ENCODE measurements at places on chromosomes 7 and 10.

DNA sequence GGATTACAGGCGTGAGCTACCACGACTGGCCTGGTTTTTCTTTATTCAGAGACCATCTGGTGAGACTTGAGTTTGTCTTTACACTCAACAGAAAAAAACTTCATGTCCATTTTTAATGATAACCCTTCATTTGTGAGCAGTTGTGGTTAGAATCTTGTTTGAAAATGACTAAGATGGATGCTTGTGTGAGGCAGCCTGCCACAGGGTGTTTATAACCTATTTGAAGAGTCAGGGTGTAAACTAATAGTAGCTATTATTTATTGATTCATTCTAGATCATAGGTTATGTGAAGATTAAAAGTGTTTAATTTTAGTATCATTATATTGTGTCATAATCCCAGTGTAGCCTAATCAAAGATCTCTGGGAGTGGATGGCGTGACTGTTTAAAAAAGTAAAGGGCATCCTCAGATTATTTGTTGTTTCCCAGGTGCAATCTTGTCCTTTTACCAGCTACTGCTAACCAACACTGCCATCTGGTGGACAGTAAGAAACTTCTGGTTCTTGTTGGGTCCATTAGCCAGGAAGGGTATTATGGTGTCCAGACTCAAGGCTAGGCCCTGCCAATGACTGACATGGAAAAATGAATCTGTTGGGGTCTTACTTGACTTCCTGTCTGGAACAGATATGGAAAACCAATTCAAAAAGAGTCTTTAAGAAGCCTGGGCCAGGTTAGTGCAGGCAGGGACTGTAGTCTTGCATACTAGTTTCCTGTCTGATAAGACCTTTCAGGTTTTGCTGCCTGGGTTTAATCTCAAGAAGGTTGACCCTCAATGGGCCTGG is 24.9 kb downstream of the NRBF2 start:
- DNase-seq = no peak
- H3K36me3 ChIP-seq = peaks cover 10% of the 10 kb centered on the region
- no peaks in the 10 kb centered on the region for H3K4me1 ChIP-seq
- no peak overlapping the region for H3K27ac ChIP-seq
- H3K4me3 ChIP-seq = no peak overlapping the region

GRCh38 chr10:72597897-72598296 is 28.0 kb downstream of the MICU1 start:
- no peaks in the 10 kb centered on the region for H3K36me3 ChIP-seq
- H3K4me1 ChIP-seq = no peaks in the 10 kb centered on the region
- DNase-seq = no peak

GRCh38 chr7:12961910-12962480 is 274.6 kb downstream of the ARL4A start:
- H3K27me3 ChIP-seq = no peaks in the 10 kb centered on the region
- no peak overlapping the region for H3K4me3 ChIP-seq

DNA sequence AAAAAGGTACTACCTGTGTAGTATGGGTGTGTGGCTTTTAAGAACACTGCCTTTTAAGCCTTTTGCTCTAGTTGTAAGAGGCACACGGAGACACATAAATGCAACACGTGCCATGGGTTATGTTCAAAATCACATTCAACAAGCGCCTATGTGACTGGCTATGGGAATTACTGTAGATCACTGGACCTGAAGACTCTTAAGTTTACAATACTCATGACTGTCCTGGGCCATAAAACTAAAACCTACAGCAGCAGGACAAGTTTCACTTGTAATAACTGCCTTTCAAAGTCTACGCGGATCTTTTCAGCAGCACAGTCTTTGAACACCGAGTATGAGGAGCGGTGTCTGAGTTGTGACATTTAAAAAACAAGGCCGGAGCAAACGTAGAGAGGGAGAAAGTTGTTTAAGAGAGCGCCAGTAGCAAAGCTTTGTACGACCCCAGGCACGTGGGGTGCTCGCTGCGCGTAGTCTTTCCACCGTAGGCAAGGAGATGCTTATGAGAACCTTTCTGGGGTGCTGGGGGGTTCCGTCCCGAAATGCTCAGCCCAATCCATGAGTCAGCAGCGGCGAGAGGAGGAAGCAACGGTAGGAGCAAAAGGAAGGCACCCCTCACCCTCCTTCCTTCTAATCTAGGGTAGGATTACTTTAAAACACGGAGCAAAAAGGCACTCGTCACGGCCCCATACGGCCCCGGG is 662 bp downstream of the DNAJC2 start:
- no peak for DNase-seq
- H3K27ac ChIP-seq = peak overlapping the region; percentile 85
- peak overlapping the region; percentile 96 for H3K4me3 ChIP-seq
- H3K36me3 ChIP-seq = peaks cover 5% of the 10 kb centered on the region
- H3K27me3 ChIP-seq = no peaks in the 10 kb centered on the region

DNA sequence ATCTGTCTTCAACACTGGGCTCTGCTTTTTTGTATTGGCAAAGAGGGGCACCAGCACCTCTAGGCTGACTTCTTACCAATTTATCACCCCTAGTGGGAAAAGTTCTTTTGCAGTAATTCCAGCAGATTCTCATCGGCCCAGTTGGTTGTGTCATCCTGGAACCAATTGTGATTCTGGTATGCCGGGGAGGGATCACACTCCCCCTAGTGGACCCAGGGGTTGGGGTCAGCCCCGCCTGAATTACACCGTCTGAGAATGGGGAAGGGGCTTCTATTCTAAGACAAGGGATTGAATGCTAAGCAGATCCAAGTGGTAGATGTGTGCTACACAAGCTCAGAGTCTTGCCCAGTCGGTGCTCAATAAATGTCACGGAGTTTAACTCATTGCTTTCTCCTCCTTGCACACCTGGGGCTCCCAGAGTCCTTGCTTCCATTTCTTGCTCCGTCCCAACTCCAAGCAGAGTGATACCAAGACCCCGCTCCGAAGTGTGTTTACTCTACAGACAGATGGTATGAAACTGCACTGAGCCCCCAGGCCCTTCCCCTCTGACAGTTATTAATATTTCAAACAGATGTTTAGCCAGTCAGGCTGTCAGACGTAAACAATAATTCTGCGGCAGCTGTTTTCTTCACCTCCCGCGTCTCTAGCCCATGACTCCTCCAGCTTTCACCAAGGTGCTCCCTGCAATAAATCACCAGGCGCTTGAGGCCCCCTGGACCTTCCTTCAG is 71.9 kb downstream of the C10orf105 start:
- no peak for DNase-seq
- no peaks in the 10 kb centered on the region for H3K27me3 ChIP-seq
- no peaks in the 10 kb centered on the region for H3K36me3 ChIP-seq

- no peaks in the 10 kb centered on the region for H3K36me3 ChIP-seq
- H3K27me3 ChIP-seq = no peaks in the 10 kb centered on the region
- H3K27ac ChIP-seq = no peak overlapping the region
- DNase-seq = no peak
These were observed 9.6 kb downstream of the GDF10 start for GRCh38 chr10:47309408-47310089.

DNA sequence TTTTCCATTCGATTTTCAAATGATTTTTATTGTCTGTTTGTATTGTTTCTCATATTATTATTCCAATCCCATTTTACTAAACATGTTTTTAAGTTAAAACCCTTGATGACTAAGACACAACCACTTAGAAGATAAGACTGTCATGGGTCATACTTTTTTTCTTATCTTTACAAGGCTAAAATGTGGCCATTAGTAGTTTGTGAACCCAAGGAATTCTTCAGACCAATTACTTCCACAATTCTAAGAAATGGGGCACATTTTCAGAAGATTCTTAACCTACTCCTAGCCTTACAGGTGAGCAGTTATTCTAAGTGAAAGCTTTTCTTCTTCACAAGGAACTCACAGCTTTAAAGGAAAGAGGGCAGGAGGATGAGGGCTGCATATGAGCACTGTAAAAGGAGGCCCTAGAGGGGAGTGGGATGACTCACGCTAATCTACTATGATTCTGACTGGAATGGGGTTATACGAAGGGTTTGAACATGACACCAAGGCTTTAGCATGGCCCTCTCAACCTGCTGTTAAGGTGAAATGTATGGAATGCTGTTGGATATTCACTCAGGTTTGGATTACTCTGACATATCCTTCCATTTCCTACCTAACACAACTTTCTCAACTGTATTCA is 81.0 kb downstream of the SORCS1 start:
- no peaks in the 10 kb centered on the region for H3K27me3 ChIP-seq
- no peak for DNase-seq
- no peak overlapping the region for H3K4me3 ChIP-seq
- H3K27ac ChIP-seq = no peak overlapping the region
- no peaks in the 10 kb centered on the region for H3K4me1 ChIP-seq

GRCh38 chr10:10054466-10054865 is 963.2 kb upstream of the CELF2 start:
- DNase-seq = no peak
- no peaks in the 10 kb centered on the region for H3K36me3 ChIP-seq
- no peak overlapping the region for H3K4me3 ChIP-seq

DNA sequence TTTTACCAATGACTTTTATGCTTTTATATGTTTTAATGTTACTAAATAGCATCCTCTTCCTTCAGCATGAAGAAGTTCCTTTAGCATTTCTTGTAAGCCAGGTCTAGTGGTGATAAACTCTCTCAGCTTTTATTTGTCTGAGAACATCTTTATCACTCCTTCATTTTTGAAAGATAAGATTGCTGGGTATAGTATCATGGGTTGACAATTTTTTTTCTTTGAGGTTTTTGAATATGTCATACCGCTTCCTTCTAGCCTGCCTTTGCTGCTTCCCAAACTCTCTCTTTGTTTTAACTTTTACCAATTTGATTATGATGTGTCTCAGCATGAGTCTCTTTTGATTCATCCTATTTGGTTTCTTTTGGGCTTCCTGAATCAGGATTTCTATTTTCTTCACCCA is 108.2 kb upstream of the KAT6B start:
- no peaks in the 10 kb centered on the region for H3K27me3 ChIP-seq
- H3K4me1 ChIP-seq = no peaks in the 10 kb centered on the region
- H3K4me3 ChIP-seq = no peak overlapping the region
- DNase-seq = no peak

DNA sequence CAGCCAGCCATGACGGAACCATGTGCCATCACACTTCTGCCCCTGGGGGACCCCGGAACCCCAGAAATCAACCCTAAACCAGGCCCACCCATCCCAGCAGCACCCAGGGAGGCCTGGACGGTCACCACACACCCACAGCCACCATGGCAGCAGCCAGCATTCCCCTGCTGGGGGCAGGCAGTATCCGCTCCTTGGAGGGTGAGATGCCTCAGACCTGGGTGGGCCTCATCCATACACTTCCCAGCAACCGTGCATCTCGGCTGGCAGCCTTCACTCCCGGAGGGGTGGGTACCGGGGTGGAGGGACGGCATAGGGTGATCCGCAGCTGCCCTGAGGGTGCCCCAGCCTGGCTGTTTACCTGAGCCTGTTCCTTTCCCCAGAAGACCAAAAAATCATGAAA is 69.1 kb upstream of the FAM20C start:
- no peaks in the 10 kb centered on the region for H3K36me3 ChIP-seq
- no peaks in the 10 kb centered on the region for H3K4me1 ChIP-seq
- H3K27ac ChIP-seq = no peak overlapping the region
- no peaks in the 10 kb centered on the region for H3K27me3 ChIP-seq

Data from thoracic aorta (tissue), 2 donors.